ENCODE measurements at places on chromosomes 1 and 21. TPM values are rescaled to one million over a fixed set of nuclear protein-coding genes. Genes with fewer than 3 reads are reported as not detected.
A peak's percentile ranks its signal among the peaks of the same experiment; 100 is the strongest.

Gene OR2G6
- not detected for total RNA-seq

GRCh38 chr1:224866940-224867339, 62.5 kb upstream of the DNAH14 start:
- H3K27ac ChIP-seq, result no peak overlapping the region
- H3K27me3 ChIP-seq, result no peaks in the 10 kb centered on the region
- no peaks in the 10 kb centered on the region for H3K4me1 ChIP-seq
- no peak overlapping the region for H3K4me3 ChIP-seq
- no peak for DNase-seq

Gene ZNHIT6
- total RNA-seq, result 12.1 TPM

GRCh38 chr1:235703506-235703905, 53.9 kb upstream of the GNG4 start:
- no peak overlapping the region for H3K27ac ChIP-seq
- no peak overlapping the region for H3K4me3 ChIP-seq
- H3K36me3 ChIP-seq, result peaks cover 40% of the 10 kb centered on the region
- no peaks in the 10 kb centered on the region for H3K27me3 ChIP-seq
- H3K4me1 ChIP-seq, result no peaks in the 10 kb centered on the region
- no peak for DNase-seq

GRCh38 chr1:214022229-214022791, 34.5 kb downstream of the PROX1 start:
- H3K4me3 ChIP-seq, result no peak overlapping the region
- no peaks in the 10 kb centered on the region for H3K4me1 ChIP-seq
- no peak overlapping the region for H3K27ac ChIP-seq
- no peak for DNase-seq
- H3K36me3 ChIP-seq, result no peaks in the 10 kb centered on the region

DNA sequence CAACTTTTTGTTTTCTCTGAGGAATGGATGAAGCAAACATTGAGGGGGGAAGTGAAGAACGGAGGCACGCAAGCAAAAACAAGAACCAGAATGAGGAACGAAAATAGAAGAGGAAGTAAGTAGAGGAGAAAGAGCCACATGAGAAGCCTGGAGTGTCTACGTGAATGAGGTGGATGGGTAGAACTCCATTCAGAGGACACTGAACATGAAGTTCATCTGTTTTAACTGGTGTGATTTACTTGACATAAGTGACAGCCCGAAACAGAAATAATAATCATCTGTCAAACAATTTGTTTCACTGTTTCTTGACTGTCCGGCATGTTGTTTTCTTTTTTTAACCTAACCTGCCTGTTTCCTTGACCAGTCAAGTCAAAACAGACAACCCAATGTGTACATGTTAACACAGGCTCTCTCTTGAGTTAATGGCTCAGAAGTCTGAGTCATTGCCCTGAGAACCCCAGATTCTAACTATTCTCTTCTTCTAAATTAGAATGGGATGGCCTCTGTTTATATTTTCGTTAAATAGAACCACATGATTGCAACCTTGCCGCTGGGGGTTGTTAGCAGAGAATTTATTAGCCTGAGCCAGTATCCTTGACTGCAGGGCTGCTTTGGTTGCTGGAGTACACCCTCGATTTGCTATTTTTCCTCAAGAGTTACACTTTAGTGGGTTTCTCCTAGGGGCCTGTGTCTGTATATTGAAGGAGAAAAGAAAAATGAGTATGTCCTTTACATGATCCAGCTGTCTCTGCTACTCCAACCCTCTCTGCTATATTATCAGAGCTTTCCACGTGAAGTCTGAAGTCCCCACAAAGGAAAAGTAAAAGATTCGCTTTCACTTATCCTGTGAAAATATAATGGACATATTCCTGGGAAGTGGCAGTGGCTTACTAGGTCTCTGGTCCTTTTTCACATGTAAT, 151.7 kb downstream of the ZC3H11B start:
- H3K27ac ChIP-seq, result peak overlapping the region; percentile 1
- H3K36me3 ChIP-seq, result no peaks in the 10 kb centered on the region
- H3K4me3 ChIP-seq, result no peak overlapping the region
- H3K4me1 ChIP-seq, result no peaks in the 10 kb centered on the region
- DNase-seq, result no peak
- no peaks in the 10 kb centered on the region for H3K27me3 ChIP-seq

Gene TRIM17
- not detected for total RNA-seq

DNA sequence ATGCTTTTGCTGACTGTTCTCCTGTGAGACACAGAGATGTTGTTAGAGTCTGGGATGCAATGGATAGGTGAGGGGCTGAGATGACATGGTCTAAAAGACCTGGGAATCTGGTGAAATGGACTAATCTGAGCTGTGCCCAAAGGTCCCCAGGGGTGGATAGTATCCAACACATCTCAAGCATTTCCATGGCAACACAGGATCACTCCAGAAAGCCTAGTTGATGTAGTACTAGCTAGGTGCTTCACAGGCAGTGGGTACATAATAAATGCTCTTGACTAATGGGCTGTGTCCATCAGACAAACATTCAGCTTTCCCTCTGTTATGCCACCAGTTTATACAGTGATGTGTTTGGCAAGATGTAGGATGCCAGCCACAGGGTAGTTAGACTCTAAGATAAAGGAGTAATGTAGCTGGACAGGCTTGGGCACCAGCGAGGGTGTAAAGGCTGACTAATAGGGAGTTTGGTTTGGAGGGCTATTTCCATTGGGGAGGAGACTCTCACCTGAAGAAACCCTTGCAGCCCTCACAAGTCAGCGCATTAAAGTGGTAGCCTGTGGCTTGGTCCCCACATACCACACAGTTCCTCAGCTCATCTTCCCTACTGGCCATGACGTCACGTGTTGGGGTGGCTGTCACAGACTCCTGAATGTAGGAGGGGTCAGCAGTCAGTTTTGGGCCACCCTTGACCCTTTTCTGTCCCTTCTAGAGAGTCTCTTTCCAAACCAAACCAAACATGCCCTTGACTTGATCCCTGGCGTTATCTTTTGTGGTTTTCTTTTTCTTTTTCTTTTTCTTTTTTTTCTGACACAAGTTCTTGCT, 1.8 kb downstream of the NR1I3 start:
- peaks cover 6% of the 10 kb centered on the region for H3K27me3 ChIP-seq
- no peak for DNase-seq
- H3K36me3 ChIP-seq, result no peaks in the 10 kb centered on the region
- H3K27ac ChIP-seq, result no peak overlapping the region
- H3K4me1 ChIP-seq, result no peaks in the 10 kb centered on the region

Gene GBP4
- 8.8 TPM for total RNA-seq

DNA sequence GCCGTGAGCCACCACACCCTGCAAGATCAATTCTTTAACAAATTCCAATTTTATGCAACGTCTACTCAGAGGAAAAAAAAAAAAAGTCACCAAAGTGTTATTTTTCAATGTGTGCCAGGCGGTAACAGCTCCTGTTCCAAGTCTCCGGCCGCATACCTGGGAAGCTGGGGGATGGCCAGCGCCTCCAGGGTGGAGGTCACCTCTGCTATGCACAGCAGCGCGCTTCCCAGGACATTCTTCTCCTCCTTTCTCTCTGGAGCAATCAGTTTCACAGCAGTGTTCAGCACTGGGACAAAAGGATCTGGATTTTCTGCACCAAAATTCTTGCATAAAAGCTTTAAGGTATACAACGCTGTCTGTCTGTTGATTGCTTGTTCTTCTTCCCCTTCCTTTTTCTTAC, 34.3 kb downstream of the LGALS8 start:
- H3K4me1 ChIP-seq, result no peaks in the 10 kb centered on the region
- H3K27me3 ChIP-seq, result no peaks in the 10 kb centered on the region
- no peak overlapping the region for H3K27ac ChIP-seq
- no peak for DNase-seq

Gene CRP
- not detected for total RNA-seq

DNA sequence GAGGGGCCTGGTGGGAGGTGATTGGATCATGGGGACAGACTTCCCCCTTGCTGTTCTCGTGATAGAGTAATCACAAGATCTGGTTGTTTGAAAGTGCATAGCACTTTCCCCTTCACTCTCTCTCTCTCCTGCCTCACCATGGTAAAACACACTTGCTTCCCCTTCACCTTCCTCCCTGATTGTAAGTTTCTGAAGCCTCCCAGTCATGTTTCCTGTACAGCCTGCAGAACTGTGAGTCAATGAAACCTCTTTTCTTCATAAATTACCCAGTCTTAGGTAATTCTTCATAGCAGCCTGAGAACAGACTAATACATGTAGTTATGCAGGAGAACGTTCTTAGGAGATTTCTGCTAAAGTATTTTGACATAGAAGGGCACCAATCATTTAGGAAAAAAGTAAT, 59.9 kb upstream of the FBXO28 start:
- DNase-seq, result no peak
- no peaks in the 10 kb centered on the region for H3K27me3 ChIP-seq
- H3K4me3 ChIP-seq, result no peak overlapping the region

Gene CLCA1
- total RNA-seq, result 89.8 TPM

DNA sequence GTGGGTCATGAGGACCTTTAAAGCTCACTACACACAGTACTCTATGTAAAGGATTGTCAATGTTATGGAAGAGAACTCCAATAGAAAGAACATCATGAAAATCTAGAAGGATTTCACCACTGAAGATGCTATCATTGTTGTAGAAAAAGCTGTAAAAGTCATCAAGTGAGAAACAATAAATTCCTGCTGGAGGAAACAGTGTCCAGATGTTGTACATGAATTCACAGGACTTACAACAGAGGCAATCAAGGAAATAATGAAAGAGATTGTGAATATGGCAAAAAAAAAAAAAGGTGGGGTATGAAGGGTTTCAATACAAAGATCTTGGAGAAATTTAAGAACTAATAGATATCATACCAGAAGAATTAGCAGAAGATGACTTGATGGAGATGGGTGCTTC, 355.1 kb upstream of the ZRANB2 start:
- no peaks in the 10 kb centered on the region for H3K36me3 ChIP-seq
- H3K27me3 ChIP-seq, result no peaks in the 10 kb centered on the region
- no peak overlapping the region for H3K4me3 ChIP-seq

GRCh38 chr1:159223004-159223403, 18.3 kb downstream of the ACKR1 start:
- no peak overlapping the region for H3K27ac ChIP-seq
- H3K4me3 ChIP-seq, result no peak overlapping the region
- no peaks in the 10 kb centered on the region for H3K36me3 ChIP-seq
- H3K4me1 ChIP-seq, result no peaks in the 10 kb centered on the region
- no peak for DNase-seq
- peaks cover 38% of the 10 kb centered on the region for H3K27me3 ChIP-seq

- peak; percentile 23 for DNase-seq
- H3K27me3 ChIP-seq, result no peaks in the 10 kb centered on the region
- H3K4me1 ChIP-seq, result no peaks in the 10 kb centered on the region
- H3K4me3 ChIP-seq, result no peak overlapping the region
- no peaks in the 10 kb centered on the region for H3K36me3 ChIP-seq
Measured at GRCh38 chr1:216566641-216567205, 143.5 kb upstream of the USH2A start.

Gene LCA5L
- not detected for total RNA-seq

Gene WDR3
- total RNA-seq, result not detected

Gene INSRR
- 0.18 TPM for total RNA-seq

Gene SV2A
- total RNA-seq, result 1.9 TPM

- no peaks in the 10 kb centered on the region for H3K36me3 ChIP-seq
- H3K27ac ChIP-seq, result no peak overlapping the region
- no peaks in the 10 kb centered on the region for H3K27me3 ChIP-seq
- H3K4me3 ChIP-seq, result no peak overlapping the region
- DNase-seq, result no peak
Measured at GRCh38 chr1:231818337-231818736, 191.7 kb downstream of the DISC1 start.

DNA sequence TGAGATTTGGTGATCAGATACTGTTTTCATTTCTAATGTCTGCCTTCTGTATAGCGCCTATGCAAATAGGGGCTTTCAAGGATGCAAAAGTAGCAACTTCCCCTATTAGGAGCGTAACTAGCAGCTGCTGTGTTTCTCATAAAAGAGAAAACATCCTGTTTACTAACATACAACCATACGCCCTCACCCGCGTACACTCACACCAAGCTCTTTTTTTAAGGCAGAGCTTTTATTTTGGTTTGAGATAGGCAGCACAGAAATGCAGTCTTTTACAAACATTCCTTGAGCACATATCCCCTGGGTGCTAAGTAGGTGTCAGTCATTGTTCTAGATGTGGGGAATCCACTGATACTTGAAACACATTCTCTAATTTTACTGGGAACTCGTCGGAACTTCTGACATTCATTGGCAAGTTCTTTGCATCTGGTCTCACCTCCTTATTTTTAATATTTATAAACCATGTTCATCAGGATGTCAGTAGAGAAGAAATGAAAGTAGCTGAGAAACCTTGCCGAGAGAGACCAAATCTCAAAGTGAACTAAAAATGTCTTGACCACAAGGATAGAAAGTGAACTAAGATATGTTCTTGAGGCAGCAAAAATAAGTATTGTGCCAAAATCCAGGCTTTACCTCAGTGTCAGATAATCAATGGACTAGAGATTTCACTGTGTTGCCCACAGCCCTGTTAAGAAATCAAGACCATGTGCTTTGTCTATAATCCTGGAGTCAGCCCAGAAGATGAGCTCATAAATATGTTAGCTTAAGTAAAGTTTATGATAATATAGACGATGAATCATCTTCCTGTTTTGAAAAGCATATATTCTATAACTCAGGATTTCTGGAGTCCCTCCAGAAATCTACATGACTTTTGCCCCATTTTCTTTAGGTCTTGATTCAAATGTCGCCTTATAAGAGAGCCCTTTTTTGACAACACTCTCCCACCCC, 350.9 kb downstream of the ST6GALNAC3 start:
- no peaks in the 10 kb centered on the region for H3K27me3 ChIP-seq
- no peaks in the 10 kb centered on the region for H3K36me3 ChIP-seq
- no peak overlapping the region for H3K4me3 ChIP-seq
- DNase-seq, result no peak
- no peaks in the 10 kb centered on the region for H3K4me1 ChIP-seq

- peaks cover 51% of the 10 kb centered on the region for H3K4me1 ChIP-seq
- H3K4me3 ChIP-seq, result no peak overlapping the region
- H3K27ac ChIP-seq, result no peak overlapping the region
- peaks cover 33% of the 10 kb centered on the region for H3K27me3 ChIP-seq
Measured at GRCh38 chr1:6489383-6489765, 2.1 kb downstream of the PLEKHG5 start.

Gene CCDC185
- not detected for total RNA-seq

DNA sequence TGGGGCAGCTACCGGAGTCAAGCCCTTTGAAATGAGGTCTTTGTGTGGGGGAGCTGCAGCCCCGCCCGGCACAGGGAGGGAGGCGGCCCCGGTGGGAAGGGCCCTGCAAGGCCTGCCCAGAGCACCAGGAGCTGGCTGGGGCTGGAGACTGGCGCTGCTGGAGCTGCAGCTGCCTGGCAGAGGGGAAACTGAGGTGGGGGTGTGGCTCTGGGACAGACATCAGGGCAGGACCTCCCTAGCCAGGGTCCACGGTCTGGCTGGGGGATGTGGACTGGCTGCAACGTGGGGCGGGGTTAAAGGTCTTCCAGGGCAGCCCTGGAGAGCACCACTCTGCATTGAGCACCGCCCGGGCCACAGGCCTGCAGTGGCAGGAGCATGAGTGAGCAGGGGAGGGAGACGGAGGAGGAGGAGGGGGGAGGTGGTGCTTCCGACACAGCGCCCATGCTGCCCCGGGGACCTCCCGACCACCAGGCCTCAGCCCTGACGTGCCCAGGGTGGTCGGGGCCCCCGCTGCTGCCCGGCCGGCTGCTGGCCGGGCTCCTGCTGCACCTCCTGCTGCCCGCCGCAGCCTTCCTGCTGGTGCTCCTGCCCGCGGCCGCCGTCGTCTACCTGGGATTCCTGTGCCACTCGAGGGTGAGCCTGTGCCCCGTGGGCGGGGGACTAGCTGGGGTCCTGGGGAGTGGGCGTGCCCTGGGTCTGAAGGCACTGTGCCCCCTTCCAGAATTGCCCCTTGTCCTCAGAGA, 4.8 kb upstream of the ANKRD65 start:
- peaks cover 4% of the 10 kb centered on the region for H3K27me3 ChIP-seq
- H3K4me3 ChIP-seq, result no peak overlapping the region
- H3K4me1 ChIP-seq, result peaks cover 28% of the 10 kb centered on the region
- no peaks in the 10 kb centered on the region for H3K36me3 ChIP-seq
- H3K27ac ChIP-seq, result peak overlapping the region; percentile 19

Measured in stomach (tissue), 19 donors.